ENCODE measurements at places on chromosomes 2 and 18.

DNA sequence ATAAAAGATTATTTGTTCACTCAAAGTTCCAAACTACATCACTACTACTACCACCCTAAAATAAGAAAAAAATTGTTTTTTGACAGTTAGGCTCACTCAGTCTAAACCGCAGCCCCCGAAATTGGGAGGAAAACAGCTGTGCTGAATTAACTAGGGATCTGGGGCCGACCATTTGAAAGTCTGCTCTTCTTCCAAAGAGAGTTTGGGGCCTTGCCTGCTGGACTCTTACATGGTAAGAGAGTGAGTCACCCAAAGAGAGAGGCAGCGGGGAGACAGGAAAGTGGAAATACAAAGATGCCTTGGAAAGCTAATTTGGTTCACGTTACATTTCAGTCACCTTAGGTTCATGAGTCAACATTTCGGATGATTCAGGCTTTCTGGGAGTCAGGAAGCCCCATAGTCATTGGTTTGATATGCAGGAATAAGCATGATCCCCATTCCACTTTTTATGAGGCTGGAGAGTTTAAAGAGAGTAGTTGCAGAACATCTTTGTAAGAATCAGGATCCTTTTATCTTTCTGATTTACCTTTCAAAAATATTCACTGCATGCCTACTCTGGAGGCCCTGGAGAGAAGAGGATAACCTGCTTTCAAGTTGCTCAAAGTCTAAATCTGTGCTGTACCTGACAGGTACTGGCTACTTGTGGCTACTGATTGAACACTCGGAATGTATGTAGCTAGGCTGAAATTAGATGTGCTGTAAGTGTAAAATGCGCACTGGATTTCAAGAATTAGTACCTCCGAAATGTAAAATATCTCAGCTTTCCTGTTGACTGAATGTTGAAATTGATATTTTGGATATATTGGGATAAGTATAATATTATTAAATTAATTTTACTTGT, 995 bp upstream of the RTN4 start:
- DNase-seq, result peak; percentile 73

DNA sequence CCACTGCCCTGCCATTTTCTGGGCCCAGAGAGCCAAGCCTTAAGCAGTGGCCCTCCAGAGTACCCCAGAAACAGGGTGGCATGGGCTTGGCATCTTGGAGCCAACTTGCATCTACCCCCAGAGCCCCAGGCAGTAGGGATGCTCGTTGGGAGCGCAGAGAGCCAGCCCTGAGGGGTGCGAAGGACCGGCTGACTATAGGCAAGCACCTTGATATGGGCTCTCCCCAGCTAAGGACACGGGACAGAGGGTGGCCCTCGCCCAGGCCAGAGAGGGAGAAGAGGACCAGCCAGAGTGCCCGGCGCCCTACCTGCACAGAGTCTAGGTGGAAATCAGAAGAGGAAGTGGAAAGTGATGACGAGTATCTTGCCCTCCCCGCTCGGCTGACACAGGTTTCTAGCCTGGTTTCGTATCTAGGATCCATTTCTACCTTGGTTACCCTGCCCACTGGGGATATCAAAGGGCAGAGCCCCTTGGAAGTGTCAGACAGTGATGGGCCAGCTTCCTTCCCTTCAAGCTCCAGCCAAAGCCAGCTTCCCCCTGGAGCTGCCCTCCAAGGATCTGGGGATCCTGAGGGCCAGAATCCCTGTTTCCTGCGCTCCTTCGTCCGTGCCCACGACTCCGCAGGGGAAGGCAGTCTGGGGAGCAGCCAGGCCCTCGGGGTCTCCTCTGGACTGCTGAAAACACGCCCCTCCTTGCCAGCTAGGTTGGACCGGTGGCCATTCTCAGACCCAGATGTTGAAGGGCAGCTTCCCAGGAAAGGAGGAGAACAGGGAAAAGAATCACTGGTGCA, 16.2 kb downstream of the CEP68 start:
- no peak for DNase-seq

- no peak for DNase-seq
These were observed 66.5 kb downstream of the CAB39 start for GRCh38 chr2:230779126-230779525.

DNA sequence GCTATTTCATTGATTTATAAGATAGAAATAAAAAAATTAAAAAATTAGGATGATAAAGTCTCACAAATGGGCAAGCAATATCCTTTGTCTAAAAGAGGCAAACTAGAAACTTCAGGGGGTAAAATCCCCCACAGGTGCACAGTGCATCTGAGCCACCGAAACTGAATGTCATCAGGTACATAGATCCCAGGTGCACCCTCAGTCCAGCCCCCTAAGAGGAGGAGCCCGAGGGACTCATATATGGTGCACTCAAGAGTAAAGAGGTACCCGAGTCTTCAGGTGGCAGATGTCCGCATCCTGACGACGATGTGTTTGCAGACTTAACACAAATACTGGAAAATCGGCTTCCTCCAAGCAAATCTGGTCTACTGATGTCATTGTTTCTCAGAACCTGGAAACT, 11.3 kb downstream of the QPCT start:
- no peak for DNase-seq

DNA sequence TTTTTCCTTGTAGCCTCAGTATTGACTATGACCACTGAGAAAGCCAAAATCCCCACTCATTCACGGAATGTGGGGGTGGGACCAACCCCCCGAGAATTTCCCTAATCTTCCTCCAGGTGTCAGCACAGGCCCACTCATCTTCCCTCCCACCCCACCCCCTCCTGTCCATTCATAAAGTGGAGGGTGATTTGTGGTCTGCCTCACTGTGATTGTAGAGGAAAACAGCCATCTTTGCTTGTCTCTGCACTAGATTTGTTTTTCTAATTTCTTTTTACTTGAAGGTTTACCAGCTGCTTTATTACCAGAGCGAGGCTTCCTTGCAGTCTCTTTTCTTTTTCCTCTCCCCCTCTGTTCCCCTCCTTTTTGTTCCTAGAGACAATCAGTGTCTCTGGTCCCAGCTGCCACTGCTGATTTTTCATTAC, 171.8 kb downstream of the ICOS start:
- DNase-seq, result no peak

DNA sequence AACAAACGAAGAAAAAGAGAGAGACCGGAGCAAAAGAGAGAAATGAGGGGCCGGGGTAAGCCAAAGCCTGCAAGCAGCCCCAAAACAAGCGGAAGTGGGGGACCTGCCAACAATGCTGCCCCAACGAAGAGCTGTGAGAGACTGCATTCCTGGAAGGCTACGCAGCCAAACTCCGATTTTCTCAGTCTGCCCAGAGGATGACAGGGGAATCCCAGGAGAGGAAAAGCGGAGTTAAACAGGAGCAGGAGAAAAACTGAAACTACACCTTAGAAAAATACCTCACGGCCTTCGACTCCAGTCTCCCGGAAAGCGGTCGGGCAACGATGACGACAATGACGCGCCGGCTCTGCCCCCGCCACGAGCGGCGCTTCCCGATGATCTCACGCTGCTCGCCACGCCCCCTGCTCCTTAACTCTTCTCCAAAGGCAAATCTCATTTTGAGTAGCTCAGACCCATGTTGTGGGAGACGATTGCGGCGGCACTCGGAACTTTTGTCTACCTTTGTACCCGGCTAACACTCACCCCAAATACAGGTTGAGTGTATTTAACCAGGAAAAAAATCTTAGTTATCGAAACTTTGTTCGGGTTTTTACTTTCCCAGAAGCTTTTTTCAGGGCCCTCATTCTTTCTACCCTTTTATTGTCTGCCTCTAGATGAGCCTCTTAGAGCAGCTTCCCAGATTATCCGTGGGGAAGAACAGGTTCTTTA, at the start of gene C1D:
Gene C1D (minus strand): TSS at position 325 of the 708 bp plus-strand sequence. CDS start 15,694 bp downstream, outside the sequence.
- DNase-seq, result peak; percentile 75

DNA sequence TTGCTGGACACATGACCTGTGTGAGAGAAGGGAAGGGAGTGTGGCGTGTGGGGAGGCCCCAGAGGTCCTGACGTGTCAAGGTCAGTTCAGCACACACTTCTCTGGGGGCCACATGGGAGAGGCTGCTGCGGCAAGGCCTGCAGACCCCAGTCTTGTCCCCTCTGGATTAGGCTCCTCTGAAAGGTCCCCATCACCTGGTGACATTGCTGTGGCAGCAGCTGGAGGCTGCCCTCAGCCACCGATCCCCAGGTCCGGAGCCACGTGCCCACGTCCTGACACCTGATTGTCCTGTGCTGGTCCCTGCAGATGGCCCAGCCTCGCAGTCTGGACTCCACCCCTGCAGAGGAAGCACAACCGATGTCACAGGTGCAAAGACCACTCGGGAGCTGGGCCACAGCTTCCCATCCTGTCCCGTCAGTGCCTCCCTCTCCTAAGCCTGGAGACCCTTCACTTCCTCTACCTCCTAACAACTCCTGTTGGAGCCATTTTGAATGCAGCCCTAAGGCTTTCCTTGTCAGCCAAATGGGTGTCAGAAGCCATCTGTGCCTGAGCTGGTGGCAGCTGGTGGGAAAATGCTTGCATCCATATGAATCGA, 12.7 kb downstream of the TMEM177 start:
- DNase-seq, result no peak

DNA sequence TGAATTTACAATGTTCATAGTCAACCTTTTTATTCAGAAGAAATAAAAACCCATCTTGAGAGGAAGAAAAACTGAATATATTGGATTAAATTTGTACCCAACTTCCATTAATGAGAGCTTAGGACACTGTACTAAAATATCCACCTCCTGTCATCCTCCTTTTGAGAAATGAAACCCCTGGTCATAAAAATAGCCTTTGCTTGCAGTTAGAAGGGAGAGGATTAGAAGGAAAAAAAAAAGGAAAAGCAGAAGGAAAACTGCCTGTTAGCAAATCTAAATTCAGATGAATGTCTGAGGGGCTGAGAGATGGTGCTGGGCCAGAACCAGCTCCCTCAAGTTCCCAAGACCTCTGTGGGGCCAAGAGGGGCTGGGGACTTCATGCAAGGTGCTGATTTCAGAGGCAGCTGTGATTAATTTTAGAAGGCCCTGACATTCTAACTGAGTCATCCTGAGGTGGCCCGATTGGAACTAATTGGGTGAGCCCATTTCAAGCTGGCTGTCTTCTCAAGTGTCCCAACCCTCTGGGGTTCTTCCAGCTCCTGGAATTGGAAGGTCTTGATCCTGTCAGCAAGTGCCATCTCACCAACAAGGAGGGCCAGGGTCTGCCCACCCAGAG, 38.4 kb upstream of the BIN1 start:
- DNase-seq, result no peak

DNA sequence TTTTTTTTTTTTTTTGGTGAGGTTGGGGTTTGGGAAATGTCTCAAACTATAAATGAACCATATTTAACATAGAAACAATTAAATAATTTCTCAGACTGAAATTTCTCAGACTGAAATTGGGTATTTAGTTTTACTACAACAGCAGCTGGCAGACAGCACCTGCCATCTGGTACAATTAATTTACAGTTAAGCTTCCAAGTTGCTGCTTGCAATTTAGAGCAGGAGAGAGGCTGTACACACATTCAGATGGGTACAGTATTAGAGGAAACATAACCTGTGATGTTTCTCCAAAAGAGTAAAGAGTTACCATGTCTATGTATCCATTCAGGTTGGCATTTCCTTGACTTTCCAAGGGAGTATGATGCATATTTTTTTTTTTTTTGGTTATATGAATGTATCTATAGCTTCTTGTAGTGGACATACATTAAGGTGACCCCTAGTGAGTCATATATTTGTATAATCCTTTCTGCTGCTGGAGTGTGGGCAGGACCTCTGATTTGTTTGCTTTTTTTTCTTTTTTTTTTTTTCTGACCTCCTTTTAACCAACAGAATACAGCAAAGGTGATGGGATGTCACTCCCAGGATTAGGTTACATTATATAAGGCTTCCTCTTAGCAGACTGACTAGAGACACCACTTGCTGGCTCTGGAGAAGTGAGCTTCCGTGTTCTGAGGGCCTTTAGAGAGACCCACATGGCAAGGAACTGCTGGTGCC, 201.7 kb downstream of the PTH2R start:
- DNase-seq, result no peak

DNA sequence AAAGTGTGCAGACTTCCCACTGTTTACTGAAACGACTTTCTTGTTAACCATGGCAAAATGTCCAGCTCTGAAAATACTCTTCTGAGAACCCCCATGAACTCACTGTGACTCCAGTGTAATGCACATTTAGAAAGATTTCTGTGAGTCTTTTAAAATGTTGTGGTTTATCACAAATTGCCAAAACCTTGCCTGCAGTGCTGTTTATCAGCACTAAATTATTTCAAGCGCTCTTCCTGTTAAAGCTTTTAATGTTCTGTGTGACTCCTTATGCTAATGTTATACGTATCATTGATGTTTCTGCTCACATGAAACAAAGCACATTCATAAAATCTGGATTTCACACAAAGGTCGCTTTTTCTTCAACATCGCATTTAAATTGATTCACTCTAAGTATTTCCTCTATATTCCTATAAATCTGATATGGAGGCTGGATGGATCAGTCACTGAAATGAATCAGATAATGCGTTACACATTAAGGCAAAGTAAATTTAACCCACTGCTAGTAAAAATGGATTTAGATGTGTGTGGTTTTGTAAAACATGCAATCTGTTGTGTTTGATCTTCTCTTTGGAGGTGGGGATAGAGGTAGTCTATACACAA, 521.2 kb downstream of the NYAP2 start:
- no peak for DNase-seq

GRCh38 chr2:158499383-158499782, 42.6 kb downstream of the PKP4 start:
- DNase-seq, result no peak

- no peak for DNase-seq
These were observed 6.0 kb upstream of the SERPINB5 start for GRCh38 chr18:63470751-63471150.

- no peak for DNase-seq
These were observed 760.0 kb downstream of the EPHA4 start for GRCh38 chr2:220811952-220812570.

DNA sequence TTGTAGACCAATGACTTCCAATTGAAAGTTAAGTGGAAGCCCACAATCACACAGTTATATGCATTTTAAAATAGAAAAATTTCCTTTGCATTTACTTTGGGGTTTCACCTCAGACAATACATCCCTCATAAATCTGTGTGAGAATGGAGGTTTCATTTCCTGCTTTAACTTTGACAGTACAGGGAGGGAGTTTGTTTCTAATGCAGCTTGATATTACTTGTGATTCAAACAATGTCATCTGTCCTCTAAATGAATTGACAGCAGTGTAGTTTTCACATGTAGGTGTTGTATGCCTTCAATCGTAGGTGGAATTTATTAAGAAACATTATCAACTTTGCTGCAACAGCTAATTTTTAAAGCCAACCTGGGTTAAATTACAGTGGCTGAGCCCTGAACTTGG, 75.2 kb downstream of the TMEFF2 start:
- DNase-seq, result no peak
